ENCODE measurements at places on chromosomes 7 and 10.
A peak's percentile ranks its signal among the peaks of the same experiment; 100 is the strongest.

- DNase-seq: no peak
Observed at GRCh38 chr7:137967143-137968018, 34.5 kb downstream of the CREB3L2 start.

- no peak for DNase-seq
Observed at GRCh38 chr10:1643908-1644179, 93.5 kb downstream of the ADARB2 start.

DNA sequence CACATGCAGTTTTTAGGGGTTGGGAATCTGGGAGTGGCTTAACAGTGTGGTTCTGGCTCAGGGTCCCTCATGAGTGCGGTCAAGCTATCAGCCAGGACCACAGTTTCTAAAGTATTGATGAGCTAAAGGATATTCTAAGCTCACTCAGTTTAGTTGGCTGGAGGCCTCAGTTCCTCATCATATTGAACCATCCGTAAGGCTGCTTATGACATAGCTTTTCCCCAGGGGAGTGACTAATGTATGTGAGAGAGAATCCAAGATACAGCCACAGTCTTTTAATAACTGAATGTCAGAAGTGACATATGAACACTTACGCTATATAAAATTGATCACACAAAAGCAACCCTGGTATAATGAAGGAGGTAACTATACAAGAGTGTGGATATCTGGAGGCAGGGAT, 245.3 kb downstream of the POLR1F start:
- no peak for DNase-seq

DNA sequence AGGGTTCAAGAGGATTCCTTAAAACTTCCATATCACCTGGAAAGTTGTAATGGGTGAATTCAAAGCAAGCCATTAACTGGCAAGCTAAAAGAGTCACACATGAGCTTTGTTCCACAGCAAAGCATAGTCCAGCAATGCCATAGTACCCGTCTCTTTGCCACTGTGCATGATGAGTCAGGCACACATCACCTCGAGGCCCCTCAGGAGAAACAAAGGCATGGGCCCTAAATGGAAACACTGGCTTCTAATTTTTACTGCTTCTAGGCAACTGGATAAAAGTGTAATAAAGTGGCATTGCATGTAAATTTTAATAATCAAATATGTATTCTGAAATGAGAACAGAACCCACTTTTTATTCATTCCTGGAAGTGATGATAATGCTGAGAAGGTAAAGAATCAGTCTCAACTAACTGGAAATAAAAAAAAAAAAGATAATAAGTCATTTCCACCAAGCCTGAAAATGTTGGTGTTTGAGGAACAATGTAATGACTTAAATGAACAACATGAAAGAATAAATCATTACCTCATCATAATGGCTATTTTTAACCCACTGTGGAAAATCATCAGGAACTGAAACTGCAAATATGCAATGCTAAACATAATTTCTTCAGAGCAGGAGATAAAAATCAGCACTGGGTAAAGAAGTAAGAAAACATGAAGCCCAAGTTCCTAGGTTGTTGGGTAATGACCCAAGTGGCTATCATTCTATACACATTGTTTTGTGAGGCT, 104.9 kb downstream of the CDK6 start:
- no peak for DNase-seq

DNA sequence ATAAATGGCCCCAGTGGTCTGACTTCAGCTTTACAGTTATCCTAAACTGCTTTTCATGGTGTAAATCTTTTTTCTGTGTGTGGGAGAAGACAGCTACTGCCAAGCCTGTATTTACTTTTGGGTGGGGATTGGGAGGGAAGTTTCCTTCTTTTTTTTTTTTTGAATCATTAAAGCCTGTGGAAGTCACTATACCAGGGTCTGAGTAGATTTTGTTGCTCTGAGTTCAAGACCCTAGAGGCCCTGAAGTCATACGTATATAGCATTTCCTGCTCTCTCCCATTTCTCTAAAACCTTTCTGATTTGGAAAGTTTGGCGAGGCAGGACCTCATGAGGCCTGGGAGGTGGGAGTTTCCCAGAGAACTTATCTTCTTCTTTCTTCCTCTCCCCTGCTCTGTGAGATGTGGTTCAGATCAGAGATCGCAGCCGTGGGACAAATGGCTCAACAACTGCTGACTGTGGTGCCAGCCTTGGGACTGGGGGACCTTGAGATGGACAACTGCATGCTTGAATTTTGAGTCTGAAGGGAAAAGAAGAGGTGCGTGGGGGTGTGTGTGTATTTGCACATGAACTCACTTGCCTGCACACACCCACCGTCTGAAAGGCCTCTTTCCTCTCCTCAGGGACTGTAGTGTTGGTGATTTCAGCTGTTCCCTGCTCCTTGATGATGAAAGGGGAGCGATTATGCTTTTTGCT, 18.1 kb downstream of the LRMDA start:
- DNase-seq: no peak

DNA sequence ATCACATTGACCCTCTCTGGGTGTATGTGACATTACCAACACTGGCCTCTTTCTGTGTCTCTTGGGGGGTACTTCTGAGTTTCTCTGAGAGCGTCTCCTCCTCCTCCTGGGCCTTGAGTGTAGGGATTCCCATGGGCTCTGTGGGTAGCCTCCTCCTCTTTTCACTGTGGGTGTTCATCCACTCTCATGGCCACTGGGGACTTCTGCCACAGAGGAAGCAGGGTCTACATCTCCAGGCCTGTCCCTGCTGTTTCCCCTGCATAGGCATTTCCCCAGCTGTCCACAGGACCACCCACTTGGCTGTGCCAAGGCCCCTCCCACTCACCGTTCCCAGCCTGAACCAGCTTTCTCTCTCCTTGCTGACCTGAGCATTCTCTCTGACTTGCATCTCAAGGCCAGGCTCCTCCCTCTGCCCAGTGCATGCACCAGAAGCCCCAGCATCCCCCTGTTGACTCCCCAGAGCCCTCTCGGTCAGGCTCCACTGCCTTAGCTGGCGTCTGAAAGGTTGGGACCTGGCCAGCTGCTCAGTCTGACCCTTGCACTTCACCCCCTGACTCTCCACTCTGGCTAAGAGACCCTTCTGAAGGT, 487.6 kb downstream of the GLRX3 start:
- DNase-seq: no peak

DNA sequence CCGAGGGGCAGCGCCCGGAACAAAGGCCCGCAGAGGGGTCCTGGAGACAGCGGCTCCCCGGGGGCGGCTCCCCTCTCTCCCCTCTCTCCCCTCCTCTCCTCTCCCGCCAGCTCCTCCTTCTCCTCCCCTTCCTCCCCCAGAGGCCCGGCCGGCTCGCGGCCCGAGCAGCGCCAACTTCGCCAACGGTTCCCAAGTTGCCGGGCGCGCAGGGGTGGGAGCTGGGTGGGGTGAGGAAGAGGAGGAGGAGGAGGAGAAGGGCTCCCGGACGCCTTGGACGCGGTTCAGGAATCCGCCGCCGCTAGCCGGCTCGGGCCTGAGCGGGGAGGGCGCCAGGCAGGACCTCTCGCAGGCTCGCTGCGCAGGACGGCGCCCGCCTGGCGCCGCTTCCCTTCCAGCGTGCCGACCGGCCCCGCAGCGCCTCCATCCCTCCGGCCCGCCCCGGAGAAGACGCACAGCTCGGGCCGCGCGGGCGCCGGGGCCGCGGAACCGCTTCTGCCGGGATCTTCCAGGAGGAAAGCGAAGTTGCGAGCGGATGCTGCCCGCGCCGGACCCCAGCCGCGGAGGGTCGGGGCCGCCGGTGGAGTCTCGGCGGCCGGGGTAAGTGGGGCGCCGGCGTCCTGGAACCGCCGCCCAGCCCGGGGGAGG, at the start of gene CHST3:
TSS of gene CHST3 (plus strand) at position 298 of the 645 bp plus-strand sequence. CDS start 41,448 bp downstream, outside the sequence.
- DNase-seq: no peak

- no peak for DNase-seq
Observed at GRCh38 chr7:87359366-87359765, 13.9 kb downstream of the CROT start.

DNA sequence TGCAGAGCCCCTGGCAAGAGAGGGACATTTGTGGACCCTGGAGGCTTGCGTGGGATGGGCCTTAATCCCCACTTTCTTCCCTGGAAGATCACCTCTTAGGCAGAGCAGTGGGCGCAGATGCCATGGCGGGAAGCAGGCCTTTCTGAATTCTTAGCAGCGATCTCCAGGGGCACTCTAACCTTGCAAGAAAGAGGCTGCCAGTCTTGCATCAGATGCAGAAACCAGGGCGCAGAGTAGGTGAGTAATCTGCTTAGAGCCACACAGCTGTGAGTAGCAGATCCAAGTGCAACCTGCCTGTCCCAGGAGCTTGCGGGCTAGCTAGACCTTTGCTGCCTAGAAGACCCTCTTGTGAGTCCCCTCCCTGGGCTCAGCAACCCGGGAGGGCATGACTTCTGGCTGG, 40.0 kb downstream of the KCTD7 start:
- DNase-seq: no peak

- no peak for DNase-seq
Observed at GRCh38 chr10:60114765-60115586, 208.6 kb upstream of the CCDC6 start.

DNA sequence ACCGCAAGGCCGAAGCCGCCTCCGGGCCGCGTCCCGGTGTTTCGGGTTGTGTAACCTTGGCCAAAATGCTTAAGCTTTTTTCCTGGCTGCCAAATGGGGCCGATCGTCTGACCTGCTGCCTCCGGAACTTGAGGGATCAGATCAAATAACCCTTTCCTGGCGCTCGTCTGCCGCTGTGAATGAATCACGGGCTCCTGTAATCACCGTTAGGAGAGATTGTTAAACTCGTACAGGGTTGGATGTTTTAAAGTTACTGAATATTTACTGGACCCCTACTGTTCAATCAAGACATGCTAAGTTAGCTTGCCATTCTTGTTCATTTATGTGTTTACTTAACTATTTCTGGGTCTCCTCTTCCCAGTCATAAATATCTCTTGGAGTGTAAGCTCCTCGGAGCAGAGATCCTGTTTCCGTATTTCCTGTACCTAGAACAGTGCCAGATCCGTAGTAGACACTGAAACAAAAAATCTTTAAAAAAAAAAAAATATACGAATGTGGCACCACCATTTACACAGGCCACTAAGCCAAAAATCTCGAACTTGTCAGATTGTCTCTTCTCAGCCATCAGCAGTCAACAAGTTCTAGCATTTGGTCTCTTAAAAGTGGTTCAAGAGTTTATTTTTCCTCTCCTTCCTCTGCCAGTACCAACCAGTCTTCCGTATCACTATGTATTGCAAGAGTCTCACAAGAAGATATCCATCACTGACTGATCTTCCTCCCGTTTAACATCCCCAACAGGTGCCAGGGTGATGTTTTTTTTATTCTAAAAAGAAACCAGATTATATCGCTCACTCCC, 650 bp upstream of the TM9SF3 start:
- peak; percentile 56 for DNase-seq

DNA sequence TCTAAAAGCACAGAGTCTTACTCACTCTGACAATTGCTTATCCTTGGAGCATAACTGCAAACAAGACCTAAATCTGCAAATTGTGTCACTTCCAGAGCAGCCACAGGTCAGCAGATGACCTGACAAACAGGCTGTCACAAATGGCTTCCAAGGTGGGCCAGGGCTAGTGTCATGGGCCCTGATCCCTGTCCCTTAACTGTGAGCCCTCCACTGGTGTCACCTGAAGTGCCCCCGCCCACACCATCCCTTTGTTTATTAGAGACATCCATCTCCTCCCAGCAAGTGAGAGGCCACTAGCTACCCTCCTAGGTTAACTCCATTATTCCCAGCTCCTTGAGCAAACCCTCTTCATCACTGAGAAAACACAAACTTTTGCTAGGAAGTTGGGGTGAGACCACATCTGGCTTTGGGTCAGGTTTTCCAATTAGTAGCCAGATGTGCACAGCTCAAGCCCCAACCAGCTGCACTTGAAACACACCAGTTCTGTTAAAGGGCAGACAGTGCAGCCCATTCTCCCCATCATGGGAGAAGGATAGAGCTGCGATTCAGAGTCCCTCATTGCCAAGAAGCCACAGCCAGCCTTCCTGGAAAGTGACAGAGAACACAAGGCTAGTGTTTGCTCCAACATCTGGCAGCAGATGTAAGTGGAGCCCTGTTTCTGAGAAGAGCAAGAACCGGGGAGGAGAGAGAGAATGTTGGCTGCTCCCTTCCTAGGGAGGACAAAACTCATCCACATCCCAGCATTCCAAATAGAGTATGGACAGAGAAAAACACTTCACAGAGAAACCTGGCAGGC, 75.7 kb upstream of the NANOS1 start:
- no peak for DNase-seq

DNA sequence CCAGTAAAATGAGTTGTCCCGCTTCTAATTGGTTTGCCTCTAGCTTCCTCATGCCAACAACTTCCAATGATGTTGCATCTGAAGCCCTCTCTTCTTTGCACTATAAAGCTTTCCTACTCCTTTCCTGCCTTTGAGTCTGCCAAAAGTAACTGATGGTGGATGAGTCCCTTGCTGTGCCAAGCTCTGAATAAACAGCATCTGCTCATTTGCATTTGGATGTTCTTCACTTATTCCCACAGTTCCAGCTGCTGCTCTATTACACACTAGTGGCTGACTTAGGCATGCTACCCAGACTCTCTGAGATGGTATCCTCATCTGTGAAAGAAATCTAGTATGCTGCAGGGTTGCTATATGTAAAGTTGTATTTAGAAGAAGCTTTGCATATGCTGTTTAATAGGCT, 24.9 kb downstream of the SFR1 start:
- no peak for DNase-seq

- DNase-seq: no peak
Observed at GRCh38 chr7:73573276-73573675, 5.1 kb downstream of the TBL2 start.

- DNase-seq: no peak
Observed at GRCh38 chr7:80273327-80273726, 138.7 kb downstream of the GNAI1 start.

DNA sequence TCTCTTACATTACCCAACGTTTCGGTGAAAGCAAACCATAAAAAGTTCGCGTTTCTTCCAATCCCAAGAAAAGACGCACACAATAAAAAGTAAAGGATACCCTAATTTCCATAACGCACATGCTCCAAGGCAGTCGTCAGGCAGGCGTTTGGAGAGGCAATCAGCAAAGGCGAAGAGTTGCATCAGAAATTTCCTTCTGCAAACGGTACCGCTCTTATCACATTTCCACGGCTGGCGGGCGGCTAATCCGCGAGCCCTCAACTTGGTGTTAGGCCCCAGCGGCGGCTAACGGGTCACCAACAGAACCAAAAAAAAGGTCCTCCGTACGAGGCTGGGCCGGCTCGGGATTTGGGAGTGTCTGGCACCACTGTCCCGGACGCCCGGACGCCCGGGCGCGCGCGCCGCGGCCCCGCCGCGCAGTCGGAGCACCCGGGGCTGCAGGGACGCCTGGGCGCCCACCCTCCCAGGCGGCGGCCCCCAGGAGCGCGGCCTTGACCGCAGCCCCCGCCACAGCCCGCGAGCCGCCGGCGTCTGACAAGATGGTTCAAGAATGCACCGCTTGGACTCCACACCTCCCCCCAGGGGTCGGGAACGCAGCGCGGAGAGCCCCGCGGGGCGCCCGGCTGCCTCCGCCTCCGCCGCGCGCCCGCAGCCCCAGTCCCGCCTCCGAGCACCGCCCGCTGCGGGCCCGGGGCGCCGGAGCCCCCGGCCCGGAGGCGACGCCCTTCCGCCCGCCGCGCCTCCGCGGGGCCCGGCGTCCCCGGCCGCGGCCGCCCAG, 9.8 kb upstream of the GRB10 start:
- DNase-seq: no peak

GRCh38 chr10:96548589-96548988, 34.9 kb upstream of the TLL2 start:
- no peak for DNase-seq
